ENCODE measurements at places on chromosomes 4 and X.

GRCh38 chr4:176902710-176903323, 110.1 kb upstream of the VEGFC start:
- no peak for DNase-seq

GRCh38 chr4:67770422-67770821, 16.2 kb upstream of the GNRHR start:
- no peak for DNase-seq

DNA sequence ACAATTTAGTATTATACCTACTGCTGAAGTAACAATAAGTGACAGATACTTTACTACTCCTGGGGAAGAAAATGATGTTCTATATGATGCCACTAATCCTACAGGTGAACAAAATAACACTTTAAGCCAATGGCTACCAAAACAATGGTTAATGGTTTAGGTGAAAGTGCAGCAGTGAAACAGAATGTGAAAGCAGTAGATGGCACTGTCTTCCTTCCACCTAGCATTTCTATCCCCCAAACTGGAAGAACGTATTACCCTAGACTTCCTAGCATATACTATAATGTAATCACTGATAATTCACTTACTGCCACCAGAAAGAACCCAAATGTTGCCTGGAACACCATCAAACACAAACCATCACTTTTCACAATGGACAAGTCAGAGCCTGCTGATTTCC, 18.9 kb upstream of the CABS1 start:
- no peak for DNase-seq

- DNase-seq: no peak
Measured at GRCh38 chrX:14050709-14051108, 21.0 kb upstream of the GEMIN8 start.

GRCh38 chr4:55973650-55974049, 24.9 kb downstream of the CEP135 start:
- no peak for DNase-seq

DNA sequence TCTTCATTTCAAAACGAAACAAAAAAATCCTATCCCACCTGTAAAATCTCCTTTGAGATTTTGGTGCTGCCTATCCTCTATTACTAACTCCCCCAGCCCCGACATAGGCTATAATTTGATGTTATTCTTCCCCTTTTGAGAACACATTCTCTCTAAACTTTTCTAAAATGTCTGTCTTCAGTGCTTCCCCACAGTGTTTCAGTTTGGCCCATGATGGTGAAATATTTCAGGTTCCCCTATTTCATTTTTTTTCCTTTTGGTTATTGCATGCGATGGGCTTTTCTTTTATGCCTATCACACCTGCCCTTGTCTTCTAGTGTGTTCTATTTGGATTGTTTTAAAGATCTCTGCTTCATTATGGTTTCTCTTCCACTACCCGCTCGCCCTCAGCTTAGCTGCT, 14.7 kb downstream of the BCORL1 start:
- DNase-seq: no peak

DNA sequence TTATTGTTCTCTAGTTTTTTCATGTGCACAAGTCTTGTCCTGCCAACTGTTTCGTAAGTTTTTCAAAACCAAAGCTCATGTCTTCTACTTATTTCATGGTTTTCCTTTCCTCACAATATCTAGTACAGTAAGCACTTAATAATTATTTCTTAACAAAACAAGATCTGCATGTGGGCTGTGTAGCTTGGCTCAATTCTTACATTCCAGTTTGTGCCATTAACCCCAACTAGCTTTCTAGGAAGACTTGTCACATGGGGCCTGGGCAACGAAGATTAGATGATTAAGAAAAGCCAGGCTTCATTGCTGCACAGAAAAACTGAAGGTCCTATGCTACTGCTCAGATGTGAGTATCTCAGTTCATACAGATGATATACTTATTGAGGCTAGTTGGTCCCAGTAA, 155.3 kb upstream of the TEX13A start:
- no peak for DNase-seq

GRCh38 chr4:14399848-14400247, 602.4 kb upstream of the CPEB2 start:
- no peak for DNase-seq

- no peak for DNase-seq
Measured at GRCh38 chrX:26522501-26522900, 306.5 kb downstream of the MAGEB5 start.

- DNase-seq: no peak
Measured at GRCh38 chr4:153529646-153530045, 63.5 kb downstream of the TMEM131L start.

GRCh38 chr4:102168580-102168979, 176.7 kb downstream of the SLC39A8 start:
- DNase-seq: no peak

DNA sequence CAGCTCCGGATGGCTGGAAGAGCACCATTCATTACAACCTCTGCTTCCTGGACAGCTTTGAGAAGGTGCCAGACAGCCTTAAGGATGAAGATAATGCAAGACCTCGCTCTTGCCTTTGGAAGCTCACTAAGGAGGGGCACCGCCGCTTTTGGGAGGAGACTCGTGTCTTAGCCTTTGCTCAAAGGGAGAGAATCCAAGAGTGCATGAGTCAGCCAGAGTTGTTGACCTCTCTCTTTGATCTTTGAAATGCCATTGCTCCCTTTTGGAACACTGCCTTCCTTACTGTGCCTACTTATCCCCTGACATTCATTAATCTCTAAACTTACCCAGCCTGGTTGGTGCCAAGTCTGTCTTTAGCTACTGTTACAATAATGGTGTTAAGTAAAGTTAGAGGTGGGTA, 1.2 kb downstream of the FOXR2 start:
- DNase-seq: no peak

DNA sequence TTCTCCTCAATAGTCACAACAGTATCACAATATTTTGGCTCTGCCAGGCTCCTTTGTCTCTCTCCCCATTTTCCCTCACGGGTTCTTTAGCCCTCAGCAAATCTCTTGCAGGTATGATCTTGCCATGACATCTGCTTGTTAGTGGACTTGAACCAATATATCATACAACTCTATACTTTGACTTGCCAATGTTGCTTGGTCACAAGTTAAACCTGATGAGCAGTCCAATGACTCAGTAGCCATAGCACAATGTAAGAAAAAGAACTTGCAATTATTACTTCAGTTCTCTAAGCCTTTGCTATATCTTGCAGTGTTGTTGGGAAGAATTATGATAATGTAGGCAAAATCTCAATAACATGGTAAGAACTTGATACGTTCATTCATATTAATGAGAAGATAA, 174.6 kb upstream of the NRK start:
- no peak for DNase-seq

DNA sequence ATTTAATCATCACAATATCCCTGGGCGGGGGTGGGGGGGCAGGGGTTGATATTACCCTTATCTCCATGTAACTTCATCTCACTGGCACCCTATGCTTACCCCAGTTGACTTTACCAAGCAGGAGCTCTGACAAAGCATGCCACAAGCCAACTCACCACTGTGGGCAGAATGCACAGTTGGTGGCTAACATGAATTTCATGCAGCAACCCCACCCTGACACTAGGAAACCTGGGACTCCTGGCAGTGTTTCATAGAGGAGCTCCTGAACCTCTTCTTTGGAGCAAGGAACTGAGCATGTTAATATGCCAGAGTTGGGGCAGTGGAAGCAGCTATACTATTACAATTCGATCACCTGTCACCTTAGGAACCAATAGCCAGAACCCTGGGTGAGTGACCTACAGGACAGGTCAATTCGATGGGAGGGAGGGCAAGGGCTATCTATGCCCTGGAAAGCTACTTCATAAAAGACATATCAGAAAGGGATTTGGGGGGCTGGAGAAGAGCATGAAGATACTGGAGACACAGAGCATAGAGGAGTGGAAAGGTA, 97.2 kb upstream of the ACSL4 start:
- no peak for DNase-seq

DNA sequence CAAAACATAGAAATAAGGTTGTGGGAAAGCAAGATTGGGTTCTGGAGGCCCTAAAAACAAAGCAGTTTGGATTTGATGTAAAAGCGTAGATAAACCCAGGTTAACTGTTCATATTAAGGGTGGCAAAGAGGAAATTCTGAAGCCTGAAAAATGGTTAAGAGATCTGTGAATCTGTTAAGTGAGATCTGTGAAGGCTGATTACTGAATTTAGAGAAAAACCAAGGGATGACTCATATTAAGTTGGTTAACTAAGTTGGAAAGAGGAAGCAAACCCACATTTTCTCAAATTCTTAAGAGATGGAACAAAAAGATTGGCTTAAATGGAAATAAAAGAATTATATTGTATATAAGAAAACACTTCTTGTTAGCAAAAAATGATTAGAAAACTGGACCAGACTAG, 22.8 kb downstream of the GPAT3 start:
- DNase-seq: no peak

- no peak for DNase-seq
Measured at GRCh38 chr4:4385729-4386295, 1.1 kb upstream of the NSG1 start.

DNA sequence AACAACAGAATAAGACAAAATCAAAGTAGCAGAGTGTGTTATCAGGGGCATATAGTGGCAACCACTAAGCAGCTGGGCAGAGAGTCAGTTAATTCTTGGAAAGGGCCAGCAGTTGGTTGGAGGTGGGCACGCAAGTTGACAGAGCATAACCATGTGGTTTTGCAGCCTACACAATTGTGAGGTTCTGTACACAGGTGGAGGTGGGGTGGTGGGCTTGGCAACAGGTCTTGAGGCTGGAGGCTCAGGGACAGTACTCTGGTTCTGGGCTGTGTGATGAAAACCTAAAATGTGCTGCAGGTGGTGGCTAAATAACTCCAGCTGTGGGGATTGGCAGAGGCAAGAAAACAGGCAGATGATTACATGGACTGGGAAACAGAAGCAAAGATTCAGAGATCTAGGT, 1112.7 kb downstream of the PDHA2 start:
- no peak for DNase-seq

DNA sequence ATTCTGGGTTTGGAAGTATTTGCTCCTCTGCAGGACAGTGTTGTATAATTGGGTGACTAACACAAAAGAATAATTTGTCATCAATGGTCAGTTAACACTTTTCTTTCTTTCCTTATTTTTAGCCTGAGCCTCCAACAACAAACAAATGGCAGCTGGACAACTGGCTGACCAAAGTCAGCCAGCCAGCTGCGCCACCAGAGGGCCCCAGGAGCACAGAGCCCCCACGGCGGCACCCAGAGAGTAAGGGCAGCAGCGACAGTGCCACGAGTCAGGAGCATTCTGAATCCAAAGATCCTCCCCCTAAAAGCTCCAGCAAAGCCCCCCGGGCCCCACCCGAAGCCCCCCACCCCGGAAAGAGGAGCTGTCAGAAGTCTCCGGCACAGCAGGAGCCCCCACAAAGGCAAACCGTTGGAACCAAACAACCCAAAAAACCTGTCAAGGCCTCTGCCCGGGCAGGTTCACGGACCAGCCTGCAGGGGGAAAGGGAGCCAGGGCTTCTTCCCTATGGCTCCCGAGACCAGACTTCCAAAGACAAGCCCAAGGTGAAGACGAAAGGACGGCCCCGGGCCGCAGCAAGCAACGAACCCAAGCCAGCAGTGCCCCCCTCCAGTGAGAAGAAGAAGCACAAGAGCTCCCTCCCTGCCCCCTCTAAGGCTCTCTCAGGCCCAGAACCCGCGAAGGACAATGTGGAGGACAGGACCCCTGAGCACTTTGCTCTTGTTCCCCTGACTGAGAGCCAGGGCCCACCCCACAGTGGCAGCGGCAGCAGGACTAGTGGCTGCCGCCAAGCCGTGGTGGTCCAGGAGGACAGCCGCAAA, 106.0 kb downstream of the KLHL8 start:
- DNase-seq: no peak

GRCh38 chrX:39613482-39613995, 484.2 kb downstream of the BCOR start:
- no peak for DNase-seq

DNA sequence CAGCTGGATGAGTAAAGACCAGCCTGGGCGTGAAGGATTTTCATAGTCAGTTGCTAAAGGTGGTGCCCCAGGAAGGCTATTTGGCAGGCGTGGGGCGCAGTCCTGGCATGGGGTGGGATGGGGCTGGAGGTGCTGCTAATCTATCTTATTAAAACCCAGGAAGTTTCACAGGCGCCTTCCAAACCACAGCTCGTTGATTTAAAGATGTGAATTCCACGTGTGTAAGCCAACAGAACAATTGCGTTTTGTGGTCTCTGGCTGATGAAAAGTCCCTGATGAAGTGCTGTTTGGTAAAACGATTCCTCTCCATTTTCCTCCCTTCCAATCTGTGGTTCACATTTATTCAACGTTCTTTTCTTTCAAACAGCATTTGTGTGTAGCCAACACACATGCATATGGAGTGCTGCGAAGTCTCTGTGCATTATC, 105.0 kb downstream of the TBL1X start:
- no peak for DNase-seq
